Stomach (tissue), 19 donors: ENCODE measurements at places on chromosomes 13 and 19. TPM values are rescaled to one million over a fixed set of nuclear protein-coding genes. Genes with fewer than 3 reads are reported as not detected.

The KIR3DL2 gene
- not detected for total RNA-seq

The CEACAM5 gene
- 22.9 TPM for total RNA-seq

GRCh38 chr13:65912516-65912915, 1317.6 kb downstream of the PCDH9 start:
- no peak overlapping the region for H3K27ac ChIP-seq
- H3K4me3 ChIP-seq, result no peak overlapping the region
- H3K4me1 ChIP-seq, result no peaks in the 10 kb centered on the region
- no peaks in the 10 kb centered on the region for H3K36me3 ChIP-seq
- DNase-seq, result no peak
- H3K27me3 ChIP-seq, result no peaks in the 10 kb centered on the region

DNA sequence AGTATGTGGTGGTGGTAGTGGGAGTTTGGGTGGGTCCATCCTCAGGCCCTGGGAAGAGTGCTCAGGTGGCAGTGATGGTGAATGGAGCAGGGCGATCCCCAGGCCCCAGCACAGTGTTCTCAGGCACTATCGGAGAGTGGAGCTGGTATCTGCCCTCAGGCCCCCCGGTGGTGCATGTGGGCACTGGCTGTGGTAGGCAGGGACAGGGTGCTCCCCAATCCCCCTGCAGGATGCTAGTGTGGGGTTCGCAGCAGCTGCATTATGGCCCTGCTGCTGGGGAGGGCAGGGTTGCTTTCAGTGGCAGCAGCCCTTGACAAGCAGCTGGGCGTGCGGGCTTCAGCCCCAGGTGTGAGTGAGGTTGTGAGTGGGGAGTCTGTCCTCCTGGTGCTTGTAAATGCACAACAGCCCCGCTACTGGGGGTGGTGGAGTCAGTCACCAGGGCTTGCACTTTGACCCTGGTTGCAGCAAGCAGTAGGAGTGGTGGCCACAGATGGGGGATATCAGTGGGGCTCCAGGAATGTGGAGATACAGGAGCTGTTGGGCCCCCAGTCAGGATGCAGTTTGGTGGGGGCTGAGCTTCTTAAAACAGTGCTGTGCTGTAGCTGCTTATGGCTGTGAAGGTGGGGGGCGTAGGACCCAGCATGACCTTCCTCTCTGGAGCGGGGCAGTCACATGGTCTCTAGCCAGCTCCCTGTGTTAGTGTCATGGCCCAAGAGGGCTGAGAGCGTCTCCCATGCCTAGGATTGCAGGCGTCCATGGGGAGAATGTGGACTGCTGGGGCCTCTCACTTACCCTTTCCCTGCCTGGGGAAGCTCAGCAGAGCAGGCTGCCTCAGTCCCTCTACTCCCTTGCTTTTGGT, 38.7 kb upstream of the ARHGEF7 start:
- H3K4me1 ChIP-seq, result no peaks in the 10 kb centered on the region
- no peak overlapping the region for H3K4me3 ChIP-seq

- no peak overlapping the region for H3K27ac ChIP-seq
- H3K4me1 ChIP-seq, result peaks cover 7% of the 10 kb centered on the region
- H3K36me3 ChIP-seq, result no peaks in the 10 kb centered on the region
- peak overlapping the region; percentile 32 for H3K4me3 ChIP-seq
- peak; percentile 84 for DNase-seq
Measured at GRCh38 chr13:80131204-80131603, 209.7 kb downstream of the SPRY2 start.
